BJ (cell line): ENCODE measurements at places on chromosomes 3 and 15. TPM values are rescaled to one million over a fixed set of nuclear protein-coding genes. Genes with fewer than 3 reads are reported as not detected.

- no peak for DNase-seq
These were observed 94.5 kb downstream of the MESD start for GRCh38 chr15:80895091-80895490.

DNA sequence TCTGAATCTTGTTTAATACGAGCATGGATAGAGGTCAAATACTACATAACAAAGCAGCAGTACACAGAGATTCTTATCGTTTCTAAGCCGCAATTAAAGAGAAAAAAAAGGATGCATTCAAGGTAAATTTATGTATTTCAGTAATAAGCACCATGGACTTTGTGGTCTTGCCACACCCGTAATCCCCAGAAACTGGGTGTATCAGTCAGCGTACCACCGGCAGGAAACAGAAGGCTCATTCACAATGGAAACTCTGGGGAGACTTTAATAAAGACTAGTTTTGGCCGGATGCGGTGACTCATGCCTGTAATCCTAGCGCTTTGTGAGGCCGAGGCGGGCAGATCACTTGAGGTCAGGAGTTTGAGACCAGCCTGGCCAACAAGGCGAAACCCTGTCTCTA is 81.9 kb upstream of the ZNF280D start:
- no peak for DNase-seq

DNA sequence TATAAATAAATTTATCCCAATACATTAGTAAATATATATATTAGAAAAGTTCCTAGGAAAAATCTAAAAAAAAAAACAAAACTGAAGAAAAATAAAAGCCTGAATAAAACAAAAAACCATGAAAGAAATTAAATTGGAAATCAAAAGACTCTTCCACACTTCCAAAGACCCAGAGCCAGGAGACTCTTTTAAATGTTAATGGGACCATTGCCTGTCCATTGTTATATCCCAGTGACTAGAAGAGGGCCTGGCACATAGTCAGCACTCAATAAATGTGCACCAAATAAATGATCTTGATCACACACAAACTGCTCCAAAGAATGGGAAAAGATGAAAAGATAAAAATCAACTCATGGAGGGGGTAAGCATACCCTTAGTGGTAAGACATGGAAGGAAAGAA is 51.3 kb upstream of the CLDN18 start:
- no peak for DNase-seq

DNA sequence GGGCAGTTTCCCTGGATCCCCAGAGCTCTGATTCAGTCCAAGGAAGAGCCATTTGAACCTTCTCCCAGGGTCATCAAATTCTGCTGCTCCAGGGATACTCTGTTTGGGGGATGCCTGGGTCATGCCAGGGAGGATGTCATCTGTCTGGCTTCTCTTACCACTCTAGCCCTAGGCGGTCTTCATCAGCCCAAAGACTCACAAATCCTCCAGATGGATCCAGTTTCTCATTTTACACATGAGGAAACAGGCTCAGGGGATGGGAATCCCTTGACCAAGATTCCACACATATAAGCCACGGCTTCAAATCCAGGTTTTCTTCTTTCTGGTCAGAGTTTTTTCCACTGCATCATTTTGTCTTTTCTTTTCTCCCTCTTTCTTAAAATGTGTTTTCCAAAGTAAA is 36.7 kb downstream of the SLC28A1 start:
- DNase-seq: no peak

DNA sequence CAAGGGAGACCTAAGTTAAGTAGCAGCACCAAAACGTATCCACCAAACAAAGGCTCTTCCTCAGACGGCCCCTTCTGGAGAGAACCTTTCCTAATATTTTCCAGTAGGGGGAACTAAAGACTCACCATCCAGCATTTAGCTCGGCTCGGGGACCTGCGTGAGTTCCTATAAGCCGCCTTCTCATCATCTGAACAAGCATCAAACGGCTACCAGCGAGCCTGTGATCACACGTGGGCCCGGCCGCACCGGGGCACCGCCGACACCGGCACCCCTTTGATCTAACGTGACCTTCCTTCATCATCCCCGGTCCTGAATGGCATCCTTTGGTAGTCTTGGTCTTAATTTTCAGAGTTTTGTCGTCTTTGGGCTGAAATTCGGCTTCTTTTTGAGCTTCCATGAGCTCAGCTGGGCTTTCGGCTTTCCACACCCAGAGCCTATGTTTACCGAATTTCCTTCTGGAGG is 1.4 kb upstream of the ROBO2 start:
- peak; percentile 44 for DNase-seq

DNA sequence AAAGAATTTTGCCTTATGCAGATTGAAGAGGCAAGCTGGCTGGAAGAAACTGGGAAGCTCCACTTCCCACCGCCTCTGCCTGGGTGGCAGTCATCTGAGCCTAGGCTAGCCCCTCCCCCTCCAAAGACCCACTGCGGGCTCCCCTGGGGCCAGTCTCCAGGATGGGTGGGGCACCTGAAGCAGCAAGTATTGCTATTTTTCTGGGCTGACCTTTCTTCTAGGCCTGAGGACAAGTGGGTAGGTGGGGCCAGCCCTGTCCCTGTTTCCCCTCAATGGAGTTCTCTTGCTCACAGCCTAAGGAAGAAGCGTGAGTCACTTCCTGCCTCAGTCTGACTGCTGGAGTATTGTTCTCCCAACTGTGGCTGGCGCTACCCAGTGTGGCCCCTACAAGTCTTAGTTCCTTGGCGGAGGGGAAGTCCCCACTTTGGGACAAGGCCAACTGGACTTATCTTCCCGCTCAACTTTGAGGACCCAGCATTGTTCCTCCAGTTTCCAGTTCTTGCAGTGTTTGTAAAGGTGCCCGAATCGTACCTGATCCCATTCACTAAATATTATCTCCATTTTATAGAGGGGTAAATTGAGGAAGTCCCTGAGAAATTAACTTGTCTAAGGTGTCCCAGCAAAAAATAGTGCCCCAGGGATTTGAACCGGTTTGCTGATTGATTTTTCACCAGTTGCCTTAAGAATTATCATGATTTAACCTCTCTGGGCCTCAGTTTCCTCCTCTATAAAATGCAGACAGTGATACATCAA is 1.4 kb downstream of the FURIN start:
- no peak for DNase-seq

- no peak for DNase-seq
These were observed 514.1 kb upstream of the CFAP20DC start for GRCh38 chr3:59563966-59564365.

Gene ST3GAL6
- polyA plus RNA-seq: 0.06 TPM in 1 of 2 replicates, not detected in the other

Gene ADCY5
- polyA plus RNA-seq: 0.21 and 0.23 TPM in 2 replicates

Gene RBM6
- 33.4 and 46.6 TPM in 2 replicates for polyA plus RNA-seq

DNA sequence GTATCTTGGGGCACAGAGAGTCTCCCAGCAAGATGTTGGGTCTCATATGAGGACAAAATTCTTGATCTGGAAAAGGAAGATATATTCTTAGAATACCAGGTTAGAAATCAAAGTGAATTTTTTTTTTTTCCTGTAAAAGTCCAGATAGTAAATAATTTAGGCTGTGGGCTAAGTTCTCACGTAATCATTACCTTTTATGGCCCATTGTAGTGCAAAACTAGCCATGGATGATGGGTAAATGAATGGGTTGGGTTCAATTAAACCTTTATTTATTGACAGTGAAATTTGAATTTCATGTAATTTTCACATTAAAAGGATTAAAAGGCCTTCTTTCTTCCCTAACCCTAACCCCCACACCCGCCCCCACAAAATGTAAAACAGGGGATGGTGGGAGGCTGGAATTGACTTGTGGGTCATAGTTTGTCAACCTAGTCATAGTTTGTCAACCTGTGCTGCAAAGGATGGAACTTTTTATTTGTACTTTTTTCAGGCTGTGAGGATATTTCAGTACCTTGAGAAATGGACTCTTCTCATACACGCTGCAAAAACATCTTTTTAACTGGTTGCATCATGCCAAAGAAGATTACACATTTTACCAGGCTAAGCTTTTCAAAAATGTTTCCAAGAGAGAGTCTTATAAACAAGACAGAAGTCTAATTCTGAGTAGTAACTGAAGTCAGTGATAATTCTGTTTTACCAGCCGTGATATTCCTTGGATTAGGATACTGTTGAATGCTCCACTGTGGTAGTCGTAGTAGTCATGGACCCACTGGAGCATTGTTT is 138.8 kb downstream of the AKAP13 start:
- no peak for DNase-seq

- DNase-seq: no peak
These were observed 1005.2 kb upstream of the CADM2 start for GRCh38 chr3:83953417-83954089.
